ENCODE measurements at places on chromosomes 16 and 17.

DNA sequence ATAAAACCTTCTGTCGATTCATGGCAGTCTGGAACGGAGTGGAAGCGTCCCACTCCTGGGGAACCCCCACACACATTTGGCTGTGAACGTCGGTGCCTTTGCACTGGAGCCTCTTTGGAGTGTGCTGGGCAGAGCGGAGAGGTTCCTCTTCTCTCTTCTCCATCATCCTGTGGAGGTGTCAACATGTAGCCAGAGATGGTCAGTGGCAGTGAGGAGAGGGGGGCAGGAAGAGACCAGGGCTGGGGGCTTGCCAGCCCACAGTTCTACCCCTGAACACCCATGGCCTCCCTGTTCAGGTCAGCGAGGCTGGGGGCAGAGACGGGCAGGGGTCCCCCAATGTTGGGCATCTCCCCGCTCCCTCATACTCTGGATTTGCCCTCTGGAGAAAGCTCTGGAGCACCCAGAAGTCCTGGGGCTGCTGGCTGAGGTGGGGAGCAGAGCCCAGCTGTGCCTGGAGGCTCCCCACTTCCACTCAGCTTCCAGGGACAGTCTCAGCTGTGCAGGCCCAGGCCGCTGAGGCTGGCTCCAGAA, 223.7 kb downstream of the SEC14L1 start:
- DNase-seq = no peak

GRCh38 chr17:41666708-41667279, 21.9 kb upstream of the EIF1 start:
- DNase-seq = peak; percentile 48

DNA sequence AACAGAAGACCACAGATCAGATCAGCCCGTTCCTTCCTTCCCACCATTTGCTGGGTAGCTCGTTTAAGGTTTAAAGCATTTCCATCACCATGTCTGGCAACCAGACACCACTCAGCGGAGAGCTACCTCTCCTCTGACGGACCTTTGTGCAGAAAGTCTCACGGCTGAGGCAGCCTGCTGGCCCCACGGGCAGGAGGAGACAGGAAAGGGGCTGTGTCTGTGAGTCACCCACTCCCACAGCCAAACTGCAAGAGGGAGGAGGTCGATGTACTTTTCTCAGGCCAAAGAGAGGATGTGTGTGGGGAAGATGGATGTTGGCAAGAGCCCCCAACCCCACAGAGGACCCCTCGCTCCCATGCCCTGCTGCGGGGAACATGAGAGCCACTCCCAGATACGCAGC, 92.1 kb downstream of the ZNF423 start:
- no peak for DNase-seq

DNA sequence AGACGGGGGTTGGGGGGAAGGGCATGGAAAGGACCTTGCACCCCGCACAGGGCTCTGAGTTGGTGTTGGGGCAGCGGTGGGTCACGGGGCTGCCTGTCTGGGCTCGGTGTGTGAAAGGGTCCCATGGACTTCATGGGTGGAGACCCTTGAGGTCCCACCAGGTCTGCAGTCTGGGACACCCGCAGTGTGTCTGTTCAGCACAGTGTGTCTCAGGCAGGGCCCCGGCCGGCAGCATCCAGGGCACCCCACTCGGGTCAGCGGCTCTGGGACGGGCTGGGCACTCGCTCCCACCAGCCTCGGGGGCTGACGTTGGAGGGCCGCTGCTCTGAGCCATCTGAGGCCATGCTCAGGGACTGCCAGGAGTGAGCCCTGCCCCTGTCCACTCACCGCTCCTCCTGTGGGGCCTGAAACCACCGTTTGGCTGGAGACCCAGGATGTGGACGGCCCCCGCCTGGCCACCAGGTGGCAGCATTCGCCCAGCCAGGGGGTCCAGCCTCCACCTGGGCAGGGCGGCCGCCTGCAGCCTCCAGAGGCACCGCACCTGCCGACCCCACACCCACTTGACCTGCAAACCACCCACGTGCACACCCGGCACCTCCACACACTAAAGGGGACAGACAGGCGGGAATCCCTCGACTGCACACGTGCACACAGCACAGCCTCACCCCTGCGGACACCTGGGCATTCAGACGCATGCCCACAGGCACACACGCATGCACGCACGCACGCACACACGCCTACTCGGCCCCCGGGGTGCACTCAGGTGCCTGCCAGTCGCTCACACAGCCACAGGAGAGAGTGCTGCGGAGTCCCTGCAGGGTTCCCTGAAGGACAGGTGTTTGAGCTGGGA, 10.1 kb upstream of the ZFPM1 start:
- DNase-seq = peak; percentile 49

GRCh38 chr17:5533486-5534315, 47.3 kb downstream of the MIS12 start:
- no peak for DNase-seq

DNA sequence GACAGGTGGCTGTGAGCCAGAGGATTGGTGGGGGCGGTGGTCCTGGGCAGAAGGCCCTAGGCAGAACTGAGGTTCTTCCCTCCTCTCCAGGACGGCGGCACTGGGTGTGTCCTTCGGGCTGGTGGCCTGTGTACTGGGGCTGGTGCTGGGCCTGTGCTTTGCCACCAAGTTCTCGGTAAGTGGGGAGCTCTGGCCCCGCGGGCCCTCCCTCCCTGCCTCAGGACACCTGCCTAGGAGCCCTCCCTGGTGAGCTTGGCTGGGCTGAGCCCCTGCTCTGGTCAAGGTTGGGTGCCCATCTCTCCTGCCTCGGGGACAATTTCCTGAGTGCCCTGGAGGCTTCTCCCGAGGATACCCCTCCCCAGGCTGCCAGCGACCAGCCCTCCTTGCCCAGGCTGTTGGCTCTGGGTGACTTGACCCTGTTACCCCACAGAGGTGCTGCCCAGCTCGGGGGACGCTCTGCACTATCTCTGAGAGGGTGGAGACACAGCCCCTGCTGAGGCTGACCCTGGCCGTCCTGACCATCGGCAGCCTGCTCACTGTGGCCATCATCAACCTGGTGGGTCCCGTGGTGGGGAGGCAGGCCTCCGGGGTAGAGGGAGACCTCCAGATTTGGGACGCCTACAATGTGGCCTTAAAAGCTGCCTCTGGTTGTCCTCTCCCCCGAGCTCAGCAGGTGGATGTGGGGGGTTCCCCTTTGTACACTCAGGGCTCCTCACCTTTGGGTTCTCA, 42.0 kb downstream of the ADCY7 start:
- no peak for DNase-seq

DNA sequence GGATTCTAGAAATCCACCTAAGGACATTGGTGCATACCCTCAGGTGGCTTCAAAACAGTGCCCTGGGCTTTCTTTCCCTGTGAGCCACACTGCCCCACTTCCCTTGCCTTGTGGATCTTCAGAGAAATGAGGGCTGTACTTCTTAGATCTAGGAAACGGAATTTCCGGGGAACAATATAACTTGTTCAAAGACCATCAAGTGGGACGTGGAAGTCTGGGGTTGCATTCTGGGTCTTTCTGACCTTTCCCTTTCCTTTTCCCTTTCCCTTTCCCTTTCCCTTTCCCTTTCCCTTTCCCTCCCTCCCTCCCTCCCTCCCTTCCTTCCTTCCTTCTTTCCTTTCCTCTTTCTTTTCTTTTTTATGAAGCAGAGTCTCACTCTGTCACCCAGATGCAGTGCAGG, 97.1 kb upstream of the SALL1 start:
- no peak for DNase-seq

DNA sequence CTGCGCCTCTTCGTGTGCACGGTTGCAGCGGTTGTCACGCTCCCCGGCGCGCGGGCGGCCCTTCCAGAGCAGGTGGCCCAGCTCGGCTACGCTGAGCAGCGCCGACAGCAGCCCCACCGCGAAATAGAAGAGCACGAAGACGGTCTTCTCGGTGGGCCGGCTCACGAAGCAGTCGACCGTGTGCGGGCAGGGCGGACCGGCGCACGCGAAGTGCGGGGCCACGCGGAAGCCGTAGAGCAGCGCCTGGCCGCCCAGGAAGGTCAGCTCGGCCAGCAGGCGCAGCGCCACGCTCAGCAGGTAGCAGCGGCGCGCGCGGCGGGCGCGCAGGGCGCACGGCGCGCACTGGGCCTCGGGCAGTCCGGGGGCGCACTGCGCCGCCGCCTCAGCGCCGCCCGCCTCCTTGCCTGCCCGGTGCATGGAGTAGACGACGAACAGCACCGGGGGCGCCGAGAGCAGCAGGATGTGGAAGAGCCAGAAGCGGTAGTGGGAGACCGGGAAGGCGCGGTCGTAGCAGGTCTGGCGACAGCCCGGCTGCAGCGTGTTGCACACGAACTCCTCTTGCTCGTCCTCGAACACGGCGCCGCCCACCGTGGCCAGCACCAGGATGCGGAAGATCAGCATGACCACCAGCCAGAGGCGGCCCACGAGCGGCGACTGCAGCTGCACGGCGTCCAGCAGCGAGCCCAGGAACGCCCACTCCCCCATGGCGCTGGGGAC, 1.3 kb downstream of the GJD3 start:
- no peak for DNase-seq

DNA sequence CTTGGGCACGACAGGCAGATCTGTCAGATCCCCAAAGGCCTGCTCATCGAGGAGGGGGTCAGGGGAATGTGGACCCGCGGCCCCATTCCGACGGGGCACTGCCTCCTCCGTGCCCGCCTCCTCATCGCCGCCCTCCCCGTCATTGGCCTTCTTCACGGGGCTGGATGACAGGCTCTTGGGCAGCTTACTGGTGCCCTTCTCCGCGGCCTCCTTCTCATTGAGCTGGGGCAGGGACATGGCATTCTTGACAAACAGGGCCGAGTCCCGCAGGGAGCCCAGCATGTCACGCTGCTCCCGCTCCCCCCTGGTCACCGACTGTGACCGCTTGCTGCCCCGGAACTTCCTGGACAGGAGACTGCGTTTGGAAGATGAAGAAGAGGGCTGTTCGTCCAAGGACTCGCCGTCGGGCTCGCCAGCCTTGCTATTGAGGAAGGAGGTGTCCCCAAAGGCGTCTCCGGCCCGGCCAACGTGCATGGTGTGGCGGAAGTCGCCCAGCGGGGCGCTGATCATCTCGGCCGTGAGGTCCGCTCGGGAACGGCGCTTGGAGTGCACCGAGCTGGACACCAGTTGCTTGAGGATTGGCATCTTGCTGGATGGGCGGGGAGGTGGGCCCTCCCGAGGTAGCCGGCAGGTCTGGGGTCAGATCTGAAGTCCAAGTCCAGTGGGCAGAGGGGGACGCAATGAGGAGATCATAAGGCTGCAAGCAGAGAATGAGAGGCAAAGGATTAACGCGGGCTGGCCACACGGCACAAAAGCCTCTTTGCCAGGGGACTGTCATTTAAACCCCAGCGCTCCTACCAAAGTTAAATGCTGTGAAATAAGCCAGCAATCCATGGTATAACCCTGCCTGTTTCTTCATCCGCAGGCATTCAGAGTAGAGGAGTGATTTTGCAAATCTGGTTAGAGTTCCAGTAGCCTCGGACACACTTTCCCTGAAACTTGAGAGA, 24.5 kb upstream of the CPSF4L start:
- no peak for DNase-seq

DNA sequence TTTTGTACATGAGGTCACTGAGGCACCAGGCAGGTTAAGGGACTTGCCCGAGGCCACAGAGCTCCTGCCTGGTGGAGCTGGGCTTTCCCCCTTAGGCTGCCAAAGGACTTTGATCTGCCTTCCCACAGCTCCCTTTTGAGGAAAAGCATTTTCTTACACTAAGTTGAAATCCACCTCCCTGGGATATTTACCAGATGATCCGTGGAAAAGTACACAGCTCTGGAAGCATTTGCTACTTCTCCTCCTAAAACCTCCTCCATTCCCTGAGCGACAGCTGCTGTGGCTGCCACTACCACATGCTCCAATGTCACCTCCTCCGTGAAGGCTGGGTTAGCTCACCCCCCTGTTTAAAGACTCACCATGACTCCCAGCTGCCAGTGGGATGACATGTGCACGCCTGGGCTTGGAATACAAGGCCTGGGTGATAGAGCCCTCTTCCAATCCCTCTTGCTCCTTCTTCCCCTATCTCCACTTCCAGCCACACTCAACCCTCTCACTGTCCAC, 1.2 kb upstream of the MPRIP start:
- no peak for DNase-seq

- no peak for DNase-seq
Observed at GRCh38 chr17:61063528-61063927, 336.1 kb upstream of the TBX2 start.

- DNase-seq = no peak
Observed at GRCh38 chr16:52350031-52350642, 196.8 kb downstream of the TOX3 start.

- DNase-seq = no peak
Observed at GRCh38 chr17:70929226-70929625, 759.9 kb downstream of the KCNJ2 start.

DNA sequence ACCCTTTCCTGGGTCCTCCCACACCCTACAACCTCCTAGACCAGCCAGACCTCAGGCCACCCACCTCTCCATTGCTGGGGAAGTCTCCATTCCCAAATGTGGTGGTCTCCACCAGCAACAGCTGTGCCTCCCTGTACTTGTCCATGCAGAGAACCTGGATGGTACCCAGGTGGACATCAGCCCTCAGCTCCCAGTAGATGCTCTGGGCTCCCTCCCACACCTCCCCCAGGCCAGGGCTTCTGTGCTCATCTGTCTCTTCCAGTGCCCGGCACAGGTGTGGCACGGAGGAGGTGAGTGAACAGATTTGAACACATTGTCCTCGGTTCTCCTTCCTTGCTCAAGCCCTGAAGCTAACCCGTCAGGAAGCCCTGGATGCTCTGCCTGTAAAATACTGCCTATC, 34.6 kb downstream of the LGALS9 start:
- DNase-seq = no peak

DNA sequence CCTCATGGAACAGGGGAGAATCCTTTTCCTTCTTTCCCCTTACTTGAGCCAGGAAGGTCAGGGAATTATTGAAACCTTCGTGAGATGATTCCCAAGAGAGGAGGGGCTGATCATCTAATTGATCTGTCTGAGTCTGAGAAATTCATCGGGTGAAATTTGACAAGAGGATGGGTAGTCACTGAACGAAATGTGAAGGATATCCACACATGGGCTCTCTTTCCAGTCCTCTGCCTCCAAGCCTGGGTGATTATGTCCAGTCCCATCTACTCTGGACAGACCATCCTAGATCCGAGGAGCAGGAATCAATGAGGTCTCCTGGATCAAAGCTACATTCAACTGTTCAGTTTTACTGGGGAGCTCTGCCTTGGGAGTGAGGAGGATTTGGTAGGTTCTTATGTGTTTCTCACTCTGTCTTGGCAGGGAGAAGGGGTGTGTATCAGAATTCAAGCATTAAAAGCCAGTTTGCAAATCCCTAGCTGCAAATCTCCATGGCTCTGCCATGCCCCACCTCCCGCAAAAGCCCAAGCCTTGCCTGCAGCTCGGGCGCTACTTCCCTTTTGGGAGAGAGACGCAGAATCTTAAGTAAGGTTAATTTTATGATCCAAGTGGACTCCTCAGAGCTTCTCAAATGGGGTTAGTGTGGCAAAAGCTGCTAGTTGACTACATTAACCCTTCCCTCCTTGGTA, 47.1 kb upstream of the TEKT3 start:
- DNase-seq = no peak

Data from NCI-H2107 (cell line).